ENCODE measurements at places on chromosomes 4 and X. TPM values are rescaled to one million over a fixed set of nuclear protein-coding genes. Genes with fewer than 3 reads are reported as not detected.
A peak's percentile ranks its signal among the peaks of the same experiment; 100 is the strongest.

Gene SPANXB1
- total RNA-seq, result not detected

Gene USP51
- total RNA-seq, result 0.51 TPM

Gene RAI2
- total RNA-seq, result 2.1 TPM

DNA sequence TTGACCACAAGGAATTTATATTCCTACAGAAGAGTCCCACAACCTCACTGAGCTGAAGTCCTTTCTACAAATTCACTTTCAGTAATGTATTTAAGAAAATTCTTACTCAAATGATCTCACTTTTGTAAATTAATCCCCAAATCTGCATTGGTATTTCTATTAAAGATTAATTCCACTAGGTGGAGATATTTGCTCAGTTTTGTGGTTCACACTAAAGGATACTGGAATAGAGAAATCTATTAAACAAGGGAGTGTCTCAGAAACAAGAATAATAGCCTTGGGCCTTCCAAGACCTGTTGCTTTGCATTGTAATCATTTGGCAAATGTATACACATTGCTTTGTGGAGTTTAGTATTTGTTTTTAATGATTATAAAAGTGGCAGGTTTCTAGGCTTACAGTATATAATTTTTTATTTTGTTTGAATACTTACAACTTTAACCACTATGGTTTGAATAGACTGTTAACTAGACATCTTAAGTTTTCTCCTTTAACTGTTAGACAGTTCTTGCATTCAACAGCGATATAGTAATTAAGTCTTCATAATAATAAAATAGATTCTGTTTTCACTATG is 25.9 kb downstream of the CFAP299 start:
- no peak for DNase-seq

DNA sequence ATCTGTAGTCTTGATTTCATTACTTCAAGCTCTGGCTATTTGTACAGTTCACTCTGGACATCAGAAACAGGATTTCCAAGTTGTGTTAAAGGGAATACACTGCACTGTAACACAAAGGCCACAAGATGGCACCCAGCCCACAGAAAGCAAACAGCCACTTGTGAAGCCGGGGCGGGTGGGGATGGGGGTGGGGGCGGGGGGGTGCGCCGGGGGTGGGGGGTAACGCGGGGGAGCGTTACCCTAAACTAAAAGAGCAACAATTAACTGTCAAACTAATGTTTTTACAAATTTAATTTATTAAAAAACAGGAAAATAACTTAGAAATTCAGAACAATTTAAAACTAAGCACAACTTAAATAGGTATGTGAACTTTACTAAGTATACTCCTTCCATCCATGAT is 27.3 kb downstream of the PRDX4 start:
- peak; percentile 60 for DNase-seq

GRCh38 chr4:120317713-120318112 is 251.1 kb upstream of the MAD2L1 start:
- no peak for DNase-seq

Measured in right lobe of liver (tissue), 6 donors.